Peyer's patch (tissue), 4 donors: ENCODE measurements at places on chromosomes 1 and 21. TPM values are rescaled to one million over a fixed set of nuclear protein-coding genes. Genes with fewer than 3 reads are reported as not detected.

- H3K27ac ChIP-seq = no peak overlapping the region
- no peaks in the 10 kb centered on the region for H3K27me3 ChIP-seq
- no peak for DNase-seq
- no peak overlapping the region for H3K4me3 ChIP-seq
- H3K36me3 ChIP-seq = no peaks in the 10 kb centered on the region
Measured at GRCh38 chr1:204834336-204834735, 36.3 kb upstream of the NFASC start.

DNA sequence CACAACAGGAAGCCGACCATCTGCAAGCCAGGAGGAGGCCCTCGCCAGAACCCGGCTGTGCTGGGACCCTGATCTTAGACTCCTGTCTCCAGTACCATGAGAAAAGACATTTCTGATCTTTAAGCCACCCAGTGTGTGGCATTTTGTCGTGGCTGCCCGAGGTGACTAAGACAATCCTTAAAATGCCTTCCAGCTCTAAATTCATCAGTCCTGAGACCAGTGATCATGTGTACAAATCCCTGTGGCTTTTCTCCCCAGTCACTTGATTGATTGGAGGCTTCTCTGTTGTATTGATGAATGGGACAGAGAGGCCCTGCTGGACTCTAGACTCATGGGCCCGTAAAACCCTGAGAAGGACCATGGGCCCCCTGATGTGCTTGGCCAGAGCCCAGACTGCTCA, 36.1 kb downstream of the B3GALT5 start:
- H3K36me3 ChIP-seq = no peaks in the 10 kb centered on the region
- no peak overlapping the region for H3K4me3 ChIP-seq
- no peaks in the 10 kb centered on the region for H3K27me3 ChIP-seq
- H3K4me1 ChIP-seq = peaks cover under 1% of the 10 kb centered on the region
- DNase-seq = no peak

GRCh38 chr21:45525910-45526306, 16.3 kb downstream of the SLC19A1 start:
- no peaks in the 10 kb centered on the region for H3K4me1 ChIP-seq
- DNase-seq = no peak
- H3K36me3 ChIP-seq = no peaks in the 10 kb centered on the region
- no peaks in the 10 kb centered on the region for H3K27me3 ChIP-seq

DNA sequence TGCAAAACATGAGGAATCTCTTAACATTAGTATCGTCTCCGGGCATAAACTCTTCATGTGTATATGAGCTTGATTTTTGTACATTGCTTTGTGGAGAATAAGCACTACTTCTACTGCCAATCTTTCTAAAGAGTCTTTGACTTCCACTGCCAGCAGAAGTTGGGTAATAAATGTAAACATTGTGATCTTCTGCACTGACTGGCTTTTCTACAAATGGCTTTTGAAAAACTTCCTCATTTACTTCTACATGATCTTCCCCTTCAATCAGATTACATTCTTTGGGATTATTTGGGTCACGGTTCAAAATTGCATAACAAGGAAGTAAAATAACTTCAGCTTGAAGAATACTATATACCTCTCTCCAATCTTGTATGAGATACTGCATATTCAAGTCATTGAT, 30.4 kb upstream of the SLC44A5 start:
- H3K4me3 ChIP-seq = no peak overlapping the region
- DNase-seq = no peak
- H3K27ac ChIP-seq = no peak overlapping the region
- H3K4me1 ChIP-seq = no peaks in the 10 kb centered on the region
- H3K36me3 ChIP-seq = no peaks in the 10 kb centered on the region
- H3K27me3 ChIP-seq = no peaks in the 10 kb centered on the region

- no peak for DNase-seq
- H3K4me3 ChIP-seq = no peak overlapping the region
- H3K27me3 ChIP-seq = no peaks in the 10 kb centered on the region
- no peaks in the 10 kb centered on the region for H3K4me1 ChIP-seq
Measured at GRCh38 chr1:82371844-82372498, 571.2 kb downstream of the ADGRL2 start.

GRCh38 chr1:205243350-205244191, 15.8 kb downstream of the TMCC2 start:
- H3K27ac ChIP-seq = no peak overlapping the region
- no peak overlapping the region for H3K4me3 ChIP-seq
- DNase-seq = peak; percentile 28
- no peaks in the 10 kb centered on the region for H3K27me3 ChIP-seq

Gene STX12
- 63.7 TPM for total RNA-seq

Gene MPZL1
- 62.2 TPM for total RNA-seq

Gene RGL1
- total RNA-seq = 32.2 TPM

Gene C4BPB
- 18.1 TPM for total RNA-seq
